NCI-H2171 (cell line): ENCODE measurements at places on chromosomes 7 and 10.

- DNase-seq: peak; percentile 11
Observed at GRCh38 chr10:2978111-2978510, 89.2 kb upstream of the PFKP start.

- DNase-seq: no peak
Observed at GRCh38 chr10:127845756-127846155, 47.0 kb downstream of the CLRN3 start.

GRCh38 chr10:110651044-110651958, 7.2 kb downstream of the RBM20 start:
- DNase-seq: no peak

- DNase-seq: no peak
Observed at GRCh38 chr7:143512488-143513340, 35.0 kb downstream of the TAS2R41 start.
